ENCODE measurements at places on chromosomes 7 and 10. TPM values are rescaled to one million over a fixed set of nuclear protein-coding genes. Genes with fewer than 3 reads are reported as not detected.

GRCh38 chr10:73744664-73744975, 448 bp downstream of the SEC24C start:
- no peak for DNase-seq
- H3K27ac ChIP-seq, result 0 out of 2 replicates have a peak overlapping the region, but pooled peaks have one; percentile 17
- peaks cover 11% of the 10 kb centered on the region for H3K36me3 ChIP-seq
- H3K4me3 ChIP-seq, result peak overlapping the region; percentile 92

DNA sequence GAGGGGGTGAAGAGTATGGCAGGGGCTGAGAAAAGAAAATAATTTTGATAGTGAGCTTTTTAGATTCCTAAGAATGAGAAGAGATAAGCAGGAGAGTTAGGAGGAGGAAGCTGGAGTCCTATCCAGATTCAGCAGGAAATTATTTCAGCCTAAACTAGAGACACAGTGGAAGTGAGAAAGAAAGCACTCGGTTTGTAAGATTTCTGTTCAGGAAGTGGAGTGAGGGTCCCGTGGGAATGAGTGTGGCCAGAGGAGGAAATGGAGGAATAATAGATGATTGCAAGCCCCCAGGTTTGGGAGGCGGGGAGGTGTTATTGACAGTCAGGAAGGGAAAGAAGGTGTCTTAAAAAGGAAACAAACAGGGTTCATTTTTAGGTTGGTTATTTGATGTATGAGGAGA, 84.8 kb upstream of the NRP1 start:
- no peak overlapping the region for H3K4me3 ChIP-seq
- H3K27ac ChIP-seq, result no peak overlapping the region
- 0 out of 2 replicates have a peak, but pooled peaks cover 2% of the 10 kb centered on the region for H3K4me1 ChIP-seq
- no peaks in the 10 kb centered on the region for H3K27me3 ChIP-seq
- H3K36me3 ChIP-seq, result no peaks in the 10 kb centered on the region

The DRGX gene
- polyA plus RNA-seq, result not detected

GRCh38 chr10:43997330-43997729, 348.6 kb upstream of the ZNF32 start:
- H3K36me3 ChIP-seq, result no peaks in the 10 kb centered on the region
- H3K27me3 ChIP-seq, result no peaks in the 10 kb centered on the region
- H3K4me3 ChIP-seq, result no peak overlapping the region
- H3K27ac ChIP-seq, result no peak overlapping the region

DNA sequence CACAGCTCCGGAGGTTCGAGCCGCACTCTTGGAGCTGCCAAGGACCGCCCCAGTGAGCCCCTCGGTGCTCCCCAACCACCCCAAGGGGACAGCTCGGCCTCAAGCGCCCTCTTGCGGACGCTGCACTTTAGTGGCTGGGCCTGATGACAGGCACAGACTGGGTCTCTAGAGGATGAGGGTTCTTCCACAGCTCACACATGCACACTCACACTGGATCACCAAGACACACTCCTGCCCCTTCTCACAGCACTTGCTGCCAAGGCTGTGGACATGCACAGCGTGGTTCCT, 2.1 kb downstream of the RET start:
- peak; percentile 33 for DNase-seq
- no peak overlapping the region for H3K27ac ChIP-seq
- H3K27me3 ChIP-seq, result peaks cover 26% of the 10 kb centered on the region
- H3K4me1 ChIP-seq, result no peaks in the 10 kb centered on the region

DNA sequence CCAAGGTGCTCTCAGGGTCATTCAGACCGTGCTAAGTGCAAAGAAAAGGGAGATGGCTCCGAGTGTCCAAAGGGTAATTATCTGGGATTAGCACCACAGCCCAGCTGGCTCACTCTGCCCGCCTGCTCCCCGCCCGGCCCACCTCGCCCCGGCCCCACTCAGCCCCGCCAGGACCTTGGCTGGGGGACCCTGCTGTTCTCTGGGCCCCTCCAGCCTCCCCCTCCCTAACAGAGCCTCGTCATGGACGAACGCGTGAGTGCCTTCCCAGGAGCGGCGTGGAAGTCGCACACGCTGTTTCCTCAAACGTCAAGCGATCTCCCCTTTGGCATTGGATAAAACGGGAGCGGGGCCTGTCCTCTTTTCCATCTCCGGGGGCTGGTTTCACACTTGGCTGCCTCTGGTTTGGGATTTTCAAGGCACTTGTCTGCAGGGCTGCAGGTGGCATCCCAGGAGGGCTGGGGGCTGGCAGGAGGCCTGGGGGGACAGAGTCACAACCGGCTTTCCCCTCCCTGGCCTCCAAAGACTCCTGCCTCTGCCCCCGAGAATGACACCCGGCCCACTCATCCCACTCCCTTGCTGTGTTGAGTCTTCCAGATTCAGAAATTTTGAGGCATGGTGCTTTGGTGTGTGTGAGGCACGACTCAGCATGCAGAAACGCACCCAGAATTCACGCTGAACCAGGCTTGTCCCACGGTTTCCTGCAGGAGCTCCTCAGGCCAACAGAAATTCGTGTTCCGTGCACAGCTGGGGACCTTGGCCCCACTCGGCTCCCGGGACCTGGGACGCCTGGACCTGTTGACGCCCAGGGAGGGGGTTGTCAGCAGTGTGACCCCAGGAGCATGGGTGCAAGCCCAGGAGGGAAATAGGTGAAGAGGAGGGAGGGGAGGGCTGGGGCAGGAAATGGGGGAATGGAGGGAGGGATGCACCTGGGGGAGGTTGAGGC, 110.0 kb downstream of the PDGFA start:
- H3K27ac ChIP-seq, result no peak overlapping the region
- no peak overlapping the region for H3K4me3 ChIP-seq
- H3K4me1 ChIP-seq, result peaks cover 5% of the 10 kb centered on the region
- H3K36me3 ChIP-seq, result no peaks in the 10 kb centered on the region
- no peak for DNase-seq

Measured in H1 (cell line).